ENCODE measurements at places on chromosomes 2 and 18.

DNA sequence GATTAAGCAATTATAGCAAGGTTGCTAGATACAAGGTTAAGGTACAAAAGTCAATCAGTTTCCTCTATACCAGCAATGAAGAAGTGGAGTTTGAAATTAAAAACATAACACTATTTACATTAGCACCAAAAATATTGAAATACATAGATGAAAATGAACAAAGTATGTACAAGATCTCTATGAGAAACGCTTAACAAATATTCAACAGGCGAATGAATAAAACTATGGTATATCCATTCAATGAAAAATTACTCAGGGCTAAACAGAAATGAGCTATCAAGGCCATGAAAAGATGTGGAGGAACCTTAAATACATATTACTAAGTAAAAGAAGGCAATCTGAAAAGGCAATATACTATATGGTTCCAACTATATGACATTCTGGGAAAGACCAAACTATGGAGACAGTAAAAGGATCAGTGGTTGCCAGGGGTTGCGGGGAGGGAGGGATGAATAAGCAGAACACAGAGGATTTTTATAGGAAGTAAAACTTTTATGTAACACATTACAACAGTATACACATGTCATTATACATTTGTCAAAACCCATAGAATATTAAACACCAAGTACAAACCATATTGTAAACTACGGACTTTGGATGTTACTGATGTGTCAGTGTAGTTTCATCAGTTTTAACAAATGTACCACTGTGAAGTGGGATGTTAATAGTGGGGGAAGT, 62.1 kb downstream of the RMDN2 start:
- DNase-seq = no peak

GRCh38 chr2:203688798-203689197, 17.6 kb upstream of the CD28 start:
- DNase-seq = no peak

DNA sequence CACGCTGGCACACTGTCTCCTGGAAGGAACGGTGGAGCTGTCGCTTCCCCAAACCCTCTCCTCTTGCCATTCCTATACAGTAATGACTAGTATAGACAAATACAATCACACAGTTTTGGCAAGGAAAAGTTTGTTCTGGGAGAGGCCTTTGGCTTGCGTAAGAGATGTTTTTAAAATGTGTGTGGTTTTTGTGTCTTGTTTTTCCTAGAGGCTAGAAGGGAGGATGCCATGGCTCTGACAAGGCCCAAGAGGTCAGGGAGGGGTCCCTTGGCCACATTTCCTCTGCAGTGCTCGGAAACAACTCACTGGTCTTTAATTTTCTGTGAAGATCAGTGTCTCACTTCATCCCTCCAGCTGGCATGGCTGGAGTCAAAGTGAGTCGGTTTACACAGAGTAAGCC, 195.9 kb downstream of the SH3RF3 start:
- DNase-seq = peak; percentile 58

DNA sequence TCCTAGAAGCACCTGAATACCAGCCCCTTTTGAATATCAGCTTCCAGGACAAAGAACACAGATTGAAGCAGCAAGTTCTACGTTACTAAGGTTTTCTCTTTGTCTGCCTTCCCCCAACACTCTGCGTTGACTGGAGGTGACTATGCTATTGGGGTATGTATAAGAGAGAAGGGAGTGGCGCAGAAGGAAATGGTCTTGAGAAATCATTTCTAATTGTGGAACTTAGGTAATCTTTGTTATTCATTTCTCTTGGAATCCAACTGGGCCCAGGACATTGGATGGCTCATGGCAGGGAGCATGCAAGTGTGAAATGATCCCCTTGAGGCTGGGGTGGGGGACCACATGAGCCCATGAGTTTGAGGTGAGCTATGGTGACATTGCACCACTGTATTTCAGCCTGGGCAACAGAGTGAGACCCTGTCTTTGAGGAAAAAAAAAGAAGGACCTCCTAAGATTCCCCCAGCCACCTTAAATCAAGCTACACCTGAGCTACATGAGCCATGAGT, 29.7 kb downstream of the XDH start:
- no peak for DNase-seq

DNA sequence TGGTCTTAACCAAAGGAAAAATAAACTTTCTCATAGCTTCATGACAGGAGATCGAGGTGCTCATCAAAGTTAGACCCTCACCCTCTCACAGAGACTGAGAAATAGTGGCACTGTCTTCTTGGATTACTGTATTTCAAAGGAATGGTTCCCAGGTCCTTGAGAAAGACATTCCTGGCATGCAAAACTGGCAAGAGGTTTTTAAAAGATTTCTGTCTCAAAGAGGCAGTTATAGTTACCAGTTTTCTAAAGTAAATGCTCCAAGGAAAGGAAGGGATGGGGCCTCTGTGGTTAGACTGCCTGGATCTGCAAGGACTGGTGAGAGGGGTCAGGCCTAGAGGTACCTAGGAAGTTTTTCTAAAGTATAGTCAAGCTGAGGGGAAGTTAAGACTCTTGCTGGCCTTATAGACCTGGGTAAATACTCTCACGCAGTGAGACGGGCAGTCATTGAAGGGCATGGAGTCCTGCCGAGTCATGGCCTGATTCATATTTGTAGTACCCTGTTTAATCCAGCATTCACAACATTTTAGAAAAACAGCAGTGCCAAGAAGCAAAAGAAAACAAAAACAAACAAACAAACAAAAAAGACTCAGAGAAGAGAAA, 226.1 kb downstream of the DOK6 start:
- no peak for DNase-seq

DNA sequence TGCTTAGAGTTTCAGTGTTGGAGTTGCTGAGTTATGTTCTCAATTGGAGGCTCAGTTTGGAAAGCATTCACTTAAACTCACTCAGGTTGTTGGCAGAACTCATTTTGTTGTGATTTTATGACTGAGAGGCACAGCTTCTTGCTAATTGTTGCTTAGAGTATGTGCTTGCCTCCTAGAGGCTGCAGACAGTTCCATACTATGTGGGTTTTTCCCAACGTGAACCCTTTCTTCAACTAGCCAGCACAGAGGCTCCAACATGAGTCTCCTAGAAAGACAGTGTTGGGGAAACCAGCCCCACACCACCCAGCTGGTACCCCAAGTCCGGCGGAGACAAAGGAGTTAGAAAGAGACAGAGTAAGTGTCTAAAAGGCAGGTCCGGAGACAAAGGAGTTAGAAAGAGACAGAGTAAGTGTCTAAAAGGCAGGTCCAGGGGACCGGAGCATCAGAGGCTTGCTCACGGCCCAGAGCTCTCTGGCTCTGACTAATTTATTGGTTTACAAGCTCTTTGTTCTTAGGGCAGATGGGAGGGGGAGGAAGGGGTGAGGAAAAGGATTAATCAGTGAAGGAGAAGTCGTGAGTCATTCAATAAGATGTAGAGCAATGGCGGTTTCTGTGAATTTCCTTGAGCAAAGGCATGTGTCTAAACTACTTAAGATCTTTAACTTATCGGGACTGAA, 999.7 kb upstream of the LRRTM1 start:
- no peak for DNase-seq

DNA sequence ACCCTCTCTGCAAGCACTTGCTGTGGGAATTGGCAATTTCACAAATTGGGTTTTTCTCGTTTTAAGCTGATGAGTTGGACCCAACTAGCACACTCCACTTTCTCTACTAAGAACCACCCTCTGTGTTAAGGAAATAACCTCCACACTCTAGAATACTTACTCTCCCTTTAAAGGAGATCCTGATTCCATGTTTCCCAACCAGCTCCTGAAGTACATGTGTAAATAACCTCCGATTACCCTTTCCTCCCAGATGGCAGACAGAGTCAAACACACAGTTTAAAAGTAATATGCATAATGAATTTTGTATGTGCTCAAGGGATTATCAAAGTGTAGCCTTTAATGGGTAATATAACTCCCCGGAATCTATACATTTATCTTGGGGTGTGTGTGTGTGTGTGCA, 171.3 kb upstream of the OSR1 start:
- DNase-seq = no peak

- DNase-seq = no peak
These were observed 37.3 kb downstream of the RNU4ATAC start for GRCh38 chr2:121567957-121568409.

GRCh38 chr2:191117341-191117740, 33.5 kb downstream of the STAT4 start:
- DNase-seq = no peak

GRCh38 chr2:138121666-138122661, 157.7 kb downstream of the HNMT start:
- no peak for DNase-seq

DNA sequence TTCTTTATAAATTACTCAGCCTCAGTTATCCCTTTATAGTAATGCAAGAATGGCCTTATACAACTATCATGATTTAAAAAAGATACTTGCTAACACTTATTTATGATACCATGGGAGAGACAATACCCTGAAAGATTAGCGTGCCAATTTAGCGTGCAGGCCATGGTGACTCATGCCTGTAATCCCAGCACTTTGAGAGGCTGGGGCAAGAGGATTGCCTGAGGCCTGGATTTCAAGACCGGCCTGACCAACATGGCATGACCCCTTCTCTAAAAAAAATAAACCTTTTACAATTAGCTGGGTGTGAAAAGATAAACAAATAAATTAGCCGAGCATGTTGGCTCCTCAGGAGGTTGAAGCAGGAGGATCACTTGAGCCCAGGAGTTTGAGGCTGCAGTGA, 493.4 kb upstream of the FSIP2 start:
- DNase-seq = no peak
